Stromal cell of bone marrow (primary cell): ENCODE measurements at places on chromosomes 13 and 19.

DNA sequence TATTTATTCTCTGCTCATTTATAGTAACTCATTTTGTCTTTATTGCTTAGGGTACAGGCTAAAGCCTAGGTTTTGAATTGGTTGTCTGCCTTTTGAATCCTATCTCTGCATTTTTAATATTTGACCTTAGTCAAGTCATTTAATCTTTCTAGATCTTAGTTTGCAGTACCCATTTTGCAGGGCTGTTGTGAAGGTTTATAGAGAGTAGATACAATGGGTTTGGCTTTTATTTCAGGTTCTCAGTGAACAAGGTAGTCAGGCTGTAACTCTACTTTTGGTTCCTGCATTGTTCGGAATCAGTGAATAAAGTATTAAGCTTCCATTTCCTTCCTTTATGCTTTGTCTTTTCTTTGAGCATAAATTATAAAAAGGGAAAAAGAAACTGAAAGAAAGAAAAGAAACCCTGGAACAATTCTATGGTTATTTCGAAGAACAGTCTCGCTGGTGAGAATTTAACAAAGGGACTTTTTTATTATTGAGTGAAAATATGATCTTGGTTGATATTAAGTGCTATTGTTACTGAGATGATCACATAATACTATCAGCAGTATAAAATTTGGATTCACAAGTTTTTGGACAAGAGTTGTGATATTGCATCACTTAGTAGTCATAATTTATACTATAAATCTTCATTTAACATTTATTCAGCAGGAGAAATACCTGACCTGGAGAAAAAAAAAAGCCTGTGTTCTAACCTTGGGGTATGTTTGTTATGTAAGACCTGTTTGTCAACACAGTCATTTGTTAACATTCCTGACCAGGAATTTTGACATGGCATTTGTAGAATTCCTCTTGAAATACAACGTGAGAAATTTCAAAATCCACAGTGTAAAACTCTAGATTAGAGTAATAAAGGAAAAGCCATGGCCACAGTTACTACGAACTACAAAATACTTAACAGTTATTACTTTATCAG is 91.3 kb downstream of the ZMYM2 start:
- DNase-seq = no peak

DNA sequence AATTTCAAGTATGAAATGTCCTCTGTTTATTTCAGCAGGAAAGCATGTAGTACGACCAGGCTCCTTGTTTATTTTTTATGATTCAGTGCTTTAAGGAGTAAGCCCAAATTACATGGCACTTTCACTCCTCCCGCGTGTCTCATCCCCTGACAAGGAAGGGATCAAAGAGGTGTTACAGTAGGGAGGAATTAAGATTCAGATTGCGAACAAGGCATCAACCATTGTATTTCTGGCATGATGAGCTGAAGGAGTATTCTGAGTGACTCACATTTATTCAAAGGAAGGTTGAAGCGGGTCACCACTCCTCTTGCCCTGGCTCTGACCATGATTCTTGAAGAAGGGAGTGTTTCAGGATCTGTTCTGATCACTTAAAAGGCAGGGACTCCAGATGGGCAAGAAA is 46.1 kb upstream of the CNMD start:
- no peak for DNase-seq

DNA sequence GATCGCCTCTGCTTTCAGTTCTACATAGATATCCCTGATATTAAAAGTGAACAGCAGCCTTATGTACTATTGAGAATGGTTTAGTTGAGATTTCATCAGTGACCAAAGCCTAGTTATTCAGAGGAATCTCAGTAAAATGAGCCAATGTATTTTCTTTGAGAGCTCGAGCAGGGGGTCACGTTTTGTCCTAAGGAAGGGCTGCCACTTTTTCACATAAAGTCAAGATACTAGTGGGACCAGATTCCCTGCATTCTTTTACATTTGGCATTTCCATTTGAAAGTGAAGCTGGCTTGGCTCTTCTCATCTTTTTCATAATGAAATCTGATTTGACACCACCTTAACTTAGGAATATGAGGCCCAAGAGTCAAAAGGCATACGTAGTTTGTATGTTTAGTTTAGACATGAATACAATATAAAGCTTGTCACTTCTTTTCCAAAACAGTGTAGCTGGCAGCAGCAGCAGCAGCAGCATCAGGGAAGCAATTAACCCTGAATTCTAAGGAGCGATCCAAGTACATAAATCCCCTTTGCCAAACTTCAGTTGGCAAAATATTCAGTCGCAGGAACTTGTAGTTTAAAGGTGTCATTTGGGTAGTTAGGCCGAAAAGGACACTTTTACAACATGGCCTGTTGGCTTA is 1752.2 kb upstream of the PCDH20 start:
- no peak for DNase-seq

DNA sequence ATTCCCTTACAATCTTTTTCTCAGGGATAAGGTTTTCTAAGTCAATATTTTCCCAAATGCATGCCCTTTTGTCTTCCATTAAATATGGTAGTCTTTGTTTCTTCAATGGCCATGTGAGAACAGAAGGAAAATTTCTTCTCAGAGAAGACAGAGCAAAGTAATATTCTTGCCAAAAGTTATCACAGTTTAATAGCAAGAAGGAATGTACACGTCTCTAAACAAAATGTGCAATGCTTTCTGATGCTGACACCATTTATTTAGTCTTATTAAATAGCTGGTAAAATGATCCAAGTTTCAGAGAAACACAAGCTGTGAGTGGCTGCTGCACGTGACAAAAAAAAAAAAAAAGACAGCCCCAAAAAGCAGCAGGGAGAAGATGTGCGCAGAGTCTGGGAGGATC is 542.5 kb downstream of the GPC6 start:
- DNase-seq = no peak

DNA sequence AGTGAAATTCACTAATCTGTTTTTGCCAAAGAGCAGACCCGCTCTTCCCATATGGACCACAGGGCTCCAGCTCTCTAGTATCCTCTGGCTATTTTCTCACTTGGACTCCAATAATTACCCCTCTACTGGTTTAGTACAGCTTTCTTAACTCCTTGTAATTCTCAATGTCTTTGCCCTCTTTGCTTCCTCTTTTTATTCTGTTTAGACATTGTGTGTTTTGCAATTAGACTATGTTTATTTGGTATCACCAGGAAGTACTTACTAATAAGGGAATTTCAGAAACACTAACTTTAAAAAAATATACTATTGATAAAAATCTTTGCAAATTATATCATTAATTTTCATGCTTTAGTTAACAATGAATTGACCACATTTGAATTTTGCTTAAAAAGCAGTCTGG is 111.6 kb upstream of the OBI1 start:
- DNase-seq = no peak

- no peak for DNase-seq
Measured at GRCh38 chr19:46732966-46733689, 12.7 kb upstream of the FKRP start.

- DNase-seq = no peak
Measured at GRCh38 chr13:97267418-97268059, 45.4 kb downstream of the MBNL2 start.

- DNase-seq = no peak
Measured at GRCh38 chr13:68888832-68889231, 1218.8 kb upstream of the ATXN8OS start.

GRCh38 chr19:49536921-49537462 is 9.2 kb downstream of the RCN3 start:
- DNase-seq = no peak

DNA sequence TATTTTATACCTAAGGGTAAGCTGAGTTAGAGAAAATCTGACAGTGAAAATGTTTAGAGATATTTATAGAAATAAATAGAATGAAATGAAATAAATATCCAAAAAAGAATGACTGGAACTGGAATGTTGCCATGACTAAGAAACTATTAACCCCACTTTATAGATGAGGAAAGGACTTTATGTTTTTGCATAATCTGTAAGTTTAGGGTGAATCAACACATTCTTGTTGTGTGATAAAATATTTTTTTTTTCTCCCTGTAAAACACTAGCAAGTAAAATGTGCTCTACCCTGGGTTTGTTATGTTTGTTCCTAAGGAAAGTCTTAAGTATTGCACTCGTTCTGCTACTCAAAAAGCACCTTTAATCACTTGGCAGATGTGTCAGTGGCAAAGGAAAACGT is 83.8 kb upstream of the KL start:
- no peak for DNase-seq

DNA sequence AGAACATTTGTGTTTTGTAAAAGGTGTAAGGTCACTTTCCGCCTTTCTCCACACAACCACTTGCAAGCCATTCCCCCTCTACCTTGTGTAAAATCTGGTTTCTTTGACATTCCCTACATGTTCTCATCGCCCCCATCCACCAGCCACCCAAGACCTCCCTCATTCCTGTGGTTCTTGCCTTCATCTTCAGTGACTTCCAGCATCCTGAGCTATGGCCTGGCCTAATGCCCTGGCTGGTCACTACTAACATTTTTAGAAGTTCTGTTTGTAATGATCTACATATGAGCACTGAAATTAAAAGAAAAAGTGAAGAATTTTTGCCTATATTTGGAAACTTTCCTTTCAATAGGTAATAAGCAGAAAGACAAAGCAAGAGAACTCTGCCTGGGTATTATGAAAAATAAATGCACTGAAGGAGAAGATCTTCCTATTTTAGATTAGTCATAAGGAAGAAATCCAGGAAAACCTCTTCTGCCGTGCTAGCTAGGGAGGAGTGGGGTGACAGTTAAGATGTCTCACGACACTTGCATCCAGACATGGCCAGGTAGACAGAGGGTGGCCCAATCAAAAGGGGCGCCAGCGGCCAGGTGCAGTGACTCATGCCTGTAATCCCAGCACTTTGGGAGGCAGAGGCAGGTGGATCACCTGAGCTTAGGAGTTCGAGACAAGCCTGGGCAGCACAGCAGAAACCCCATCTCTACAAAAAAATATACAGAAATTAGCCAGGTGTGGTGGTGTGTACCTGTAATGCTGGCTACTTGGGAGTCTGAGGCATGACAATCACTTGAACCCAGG is 28.1 kb upstream of the MPHOSPH8 start:
- no peak for DNase-seq

DNA sequence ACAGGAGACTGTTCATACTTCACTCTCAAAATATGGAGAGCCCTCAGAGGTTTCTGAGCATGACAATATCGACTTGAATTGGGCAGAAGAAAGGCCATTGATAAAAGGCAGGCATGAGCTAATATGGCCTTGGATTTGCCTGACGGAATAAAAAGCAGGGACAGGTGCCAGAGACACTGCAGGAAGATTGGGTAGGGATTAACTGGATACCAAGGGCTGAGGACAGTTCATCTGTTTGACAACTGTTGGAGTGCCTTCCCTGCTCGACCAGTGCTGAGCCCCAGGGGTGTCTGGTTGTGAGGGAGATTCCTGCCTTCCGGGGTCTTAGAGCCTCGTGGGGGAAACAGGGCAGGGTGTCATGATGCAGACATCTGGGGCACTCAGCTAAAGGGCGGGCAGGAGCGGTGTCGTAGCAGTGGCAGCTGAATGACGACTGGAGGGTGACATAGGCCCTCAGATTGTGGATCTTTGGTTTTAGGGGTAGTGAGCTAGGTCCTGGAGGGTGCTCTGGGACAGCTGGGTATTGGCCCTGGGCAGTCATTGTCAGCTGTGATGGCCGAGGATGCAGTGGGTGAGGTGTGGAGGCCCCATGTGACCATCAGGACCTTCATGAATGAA is 12.3 kb downstream of the GATAD2A start:
- no peak for DNase-seq

GRCh38 chr13:70339738-70340137 is 231.5 kb upstream of the KLHL1 start:
- DNase-seq = no peak

- DNase-seq = no peak
Measured at GRCh38 chr19:58563034-58563573, 4.7 kb upstream of the UBE2M start.
